ENCODE measurements at places on chromosomes 5 and 9. TPM values are rescaled to one million over a fixed set of nuclear protein-coding genes. Genes with fewer than 3 reads are reported as not detected.

The PRRX2 gene
- 3.0 TPM for total RNA-seq

The SPRY4 gene
- total RNA-seq, result 0.20 TPM

The AFAP1L1 gene
- 3.6 TPM for total RNA-seq

The PRELID2 gene
- 33.1 TPM for total RNA-seq

The PLAC8L1 gene
- total RNA-seq, result not detected

The C7 gene
- total RNA-seq, result not detected

The FOXD4L6 gene
- not detected for total RNA-seq

The ARSI gene
- total RNA-seq, result not detected

The CBY3 gene
- total RNA-seq, result not detected

The REEP2 gene
- 8.9 TPM for total RNA-seq

The PCDHA12 gene
- not detected for total RNA-seq

GRCh38 chr5:137365126-137365865 lies 133.8 kb downstream of the SPOCK1 start:
- DNase-seq, result no peak

DNA sequence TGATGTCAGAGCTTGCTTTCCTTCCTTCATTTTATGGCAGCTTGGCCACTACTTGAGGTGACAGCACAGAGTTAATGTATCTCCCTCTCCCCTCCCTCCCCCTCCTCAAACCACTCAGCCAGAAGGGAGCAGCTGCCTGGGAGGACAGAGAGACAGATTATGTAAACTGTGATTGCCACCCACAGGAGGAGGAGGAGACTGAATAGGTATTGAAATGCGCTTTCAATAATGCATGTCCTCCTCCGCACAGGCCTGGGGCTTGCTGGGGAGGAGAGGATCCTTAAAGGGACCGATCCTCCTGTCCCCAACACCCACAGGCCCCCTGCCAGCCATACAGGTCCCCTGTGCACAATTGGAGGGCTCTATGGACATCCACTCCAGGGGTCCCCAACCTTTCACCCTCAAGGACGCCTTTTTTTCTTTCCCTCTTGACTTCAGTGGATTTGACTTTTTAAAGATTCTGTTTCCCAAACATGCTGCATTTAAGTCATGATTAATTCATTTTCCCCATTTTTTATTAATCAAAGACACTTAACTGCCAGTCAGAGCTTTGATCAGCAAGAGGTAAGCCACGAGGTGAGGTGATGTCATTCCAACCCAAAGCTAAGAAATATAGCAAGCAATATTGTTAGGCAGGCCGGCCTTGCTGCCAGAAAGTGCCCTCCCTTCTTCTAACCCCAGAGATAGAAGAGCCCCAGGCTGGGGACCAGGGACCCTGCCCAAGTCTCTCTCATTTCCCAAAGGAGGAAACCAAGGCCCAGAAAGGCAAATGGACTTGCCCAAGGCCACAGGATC lies 47.5 kb upstream of the CPLX2 start:
- DNase-seq, result no peak

- no peak for DNase-seq
These were observed 228.9 kb downstream of the FGF10 start for GRCh38 chr5:44160369-44160768.

DNA sequence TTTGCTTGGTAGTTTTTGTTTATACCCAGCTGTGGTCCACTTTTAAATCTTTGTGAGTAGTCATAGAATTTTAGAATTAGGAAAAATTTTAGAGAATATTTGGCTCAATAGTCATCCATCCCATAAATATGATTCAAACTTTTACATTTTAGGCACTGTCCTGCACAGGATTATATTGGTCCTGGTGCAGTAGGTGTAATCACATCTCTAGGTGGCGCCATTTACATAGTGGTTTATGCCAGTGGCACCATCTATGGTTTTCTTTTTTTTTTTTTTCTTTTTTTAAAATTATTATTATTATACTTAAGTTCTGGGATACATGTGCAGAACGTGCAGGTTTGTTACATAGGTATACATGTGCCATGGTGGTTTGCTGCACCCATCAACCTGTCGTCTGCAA lies 260.7 kb upstream of the KCNN2 start:
- no peak for DNase-seq

GRCh38 chr5:80854583-80854982 lies 105.6 kb upstream of the RASGRF2 start:
- DNase-seq, result no peak

DNA sequence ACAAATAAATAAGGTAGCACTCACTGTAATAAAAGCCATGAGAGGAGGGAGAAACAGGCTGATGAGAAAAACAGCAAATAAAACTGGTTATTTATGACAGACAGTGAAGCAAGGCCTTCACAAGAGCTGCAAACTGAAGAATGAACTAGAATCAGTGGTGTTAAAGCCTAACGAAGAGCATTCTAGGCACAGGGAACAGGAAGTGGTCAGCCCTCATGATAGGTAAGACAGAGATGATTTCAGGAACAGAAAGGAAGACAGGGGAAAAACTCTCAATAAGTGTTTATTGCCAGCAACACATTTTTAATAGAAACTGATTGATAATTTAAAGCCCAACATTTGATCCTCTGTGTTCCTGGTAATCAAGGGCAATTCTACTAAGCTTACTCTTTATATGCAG lies 124.5 kb downstream of the EDIL3 start:
- DNase-seq, result no peak

- no peak for DNase-seq
These were observed 14.5 kb downstream of the SH3GLB2 start for GRCh38 chr9:129013674-129014073.

GRCh38 chr5:150516011-150516410 lies 8.1 kb downstream of the NDST1 start:
- no peak for DNase-seq

- DNase-seq, result no peak
These were observed 50.9 kb upstream of the MACIR start for GRCh38 chr5:103207653-103208052.

DNA sequence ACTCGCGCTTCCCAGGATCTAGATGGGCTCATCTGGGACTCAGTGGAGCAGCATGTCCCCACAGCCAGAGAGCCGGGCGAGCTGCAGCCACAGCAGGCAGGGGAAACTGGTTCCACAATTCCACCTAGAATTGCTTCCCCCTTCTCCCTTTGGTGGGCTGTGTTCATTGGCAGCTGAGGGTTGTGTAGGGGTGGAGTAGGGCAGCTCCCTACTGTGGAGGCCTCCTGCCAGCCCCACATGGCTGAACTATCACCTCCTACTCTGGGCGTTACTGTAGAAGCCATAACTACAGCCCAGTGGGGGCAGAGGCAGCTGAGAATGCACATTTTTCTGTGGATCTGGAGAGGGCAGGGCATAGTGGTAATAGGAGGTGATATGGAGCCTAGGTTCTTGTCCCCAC lies 44.8 kb downstream of the PPARGC1B start:
- no peak for DNase-seq

DNA sequence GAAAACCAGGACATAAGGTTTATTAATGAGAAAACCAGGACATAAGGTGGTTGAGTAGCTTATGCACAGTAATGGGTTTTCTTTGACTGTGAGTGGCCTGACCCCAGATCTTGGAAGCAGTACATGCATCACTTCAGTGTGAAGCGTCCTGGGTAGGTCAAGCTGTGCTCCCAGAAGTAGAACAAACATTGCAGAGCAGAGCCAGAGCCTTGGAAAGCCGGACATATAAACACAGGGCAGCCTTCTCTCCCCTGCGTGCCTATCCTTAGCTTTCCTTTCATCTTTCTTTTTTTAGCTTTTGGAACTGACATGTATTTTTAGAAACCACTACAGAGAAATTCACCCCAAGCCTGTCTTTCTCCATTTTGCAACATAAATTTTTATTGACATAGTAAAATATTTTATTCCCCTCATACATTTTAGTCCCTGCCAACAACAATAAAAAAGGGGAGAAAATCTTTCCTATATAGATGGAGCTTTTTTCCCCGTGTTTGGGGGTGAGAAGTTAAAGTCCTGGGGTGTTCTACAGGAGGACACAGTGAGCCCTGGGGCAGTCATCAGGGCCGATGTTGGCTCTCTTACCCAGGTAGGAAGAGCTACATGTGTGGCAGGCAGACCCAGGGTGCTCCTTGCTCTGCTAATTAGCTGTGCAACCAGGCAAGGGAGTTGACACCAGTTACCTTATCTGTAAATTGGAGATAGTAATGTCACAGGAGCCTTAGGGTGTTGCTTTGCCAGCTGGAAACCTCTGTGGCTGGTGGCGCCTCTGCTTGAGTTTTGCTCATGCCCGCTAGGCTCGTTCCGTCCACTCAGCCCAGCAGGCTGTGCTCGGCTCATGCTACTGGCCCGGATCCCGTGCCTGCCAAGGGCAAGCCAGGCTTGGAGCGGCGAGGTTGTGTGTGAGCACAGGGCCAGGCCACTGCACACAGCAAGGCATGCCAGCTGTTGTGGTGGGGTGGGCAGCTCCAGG lies 389.6 kb downstream of the KDM4C start:
- DNase-seq, result no peak

- peak; percentile 35 for DNase-seq
These were observed 77.7 kb downstream of the DNAH5 start for GRCh38 chr5:13866792-13867191.

DNA sequence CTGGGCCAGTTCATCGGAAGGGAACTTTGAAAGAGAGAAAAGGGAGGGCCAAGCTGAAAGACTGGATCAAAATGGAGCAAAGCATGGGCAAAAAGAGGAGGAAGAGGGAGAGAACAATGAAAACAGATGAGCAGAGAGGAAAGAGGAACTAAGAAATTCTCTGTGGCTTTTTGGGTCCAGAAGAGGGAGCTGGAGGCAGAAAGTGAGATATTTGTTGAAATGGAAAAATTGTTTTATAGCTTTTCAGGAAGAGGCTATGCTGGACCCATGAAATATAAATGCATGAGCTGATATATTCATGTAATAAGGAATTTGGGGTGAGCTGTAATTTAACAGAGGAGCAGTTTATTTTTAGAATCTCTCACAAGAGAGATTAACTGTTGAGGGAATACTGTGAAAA lies 457.3 kb downstream of the DMAC1 start:
- DNase-seq, result no peak

DNA sequence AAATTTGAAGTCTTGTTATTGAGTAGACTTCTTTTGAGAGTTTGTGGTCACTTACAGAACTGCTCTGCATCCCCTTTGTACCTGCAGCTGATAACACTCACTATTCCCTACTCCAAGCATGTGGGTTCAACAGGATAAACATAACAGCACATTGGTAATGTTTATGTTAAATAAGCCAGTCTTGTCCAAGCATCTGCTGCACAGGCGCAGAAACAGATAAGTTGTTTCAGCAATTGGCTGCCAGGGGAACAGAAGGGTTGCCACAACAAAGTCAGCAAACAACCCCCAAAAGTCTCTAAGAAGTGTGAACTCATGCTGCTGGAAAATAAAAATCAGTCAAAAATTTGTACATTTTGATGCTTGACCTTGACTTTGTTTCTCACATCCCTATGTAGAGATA lies 174.6 kb downstream of the GDNF start:
- no peak for DNase-seq

GRCh38 chr5:138789771-138790242 lies 36.6 kb downstream of the CTNNA1 start:
- DNase-seq, result peak; percentile 26

- no peak for DNase-seq
These were observed 6.3 kb downstream of the NR2F1 start for GRCh38 chr5:93589152-93589828.

DNA sequence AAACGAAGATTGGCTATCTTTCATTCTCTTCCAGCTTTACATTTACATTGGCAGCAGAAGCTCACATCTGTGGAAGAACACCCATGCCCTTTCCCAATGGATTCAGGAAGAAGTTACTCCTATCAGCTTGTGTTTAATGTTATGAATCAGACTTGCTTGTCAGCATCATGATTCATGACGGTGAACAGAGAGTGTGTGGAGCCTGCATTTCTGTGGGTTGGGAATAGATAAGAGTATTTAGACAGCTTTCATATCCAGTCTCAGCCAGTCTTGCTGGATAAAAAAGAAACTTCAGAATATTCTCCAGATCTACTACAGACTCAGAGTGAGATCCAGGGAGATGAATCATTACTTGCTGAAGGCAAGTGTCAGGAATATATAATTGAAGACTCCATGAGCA lies 812.9 kb upstream of the ZNF608 start:
- DNase-seq, result peak; percentile 76

- peak; percentile 76 for DNase-seq
These were observed 1.6 kb upstream of the HAPLN1 start for GRCh38 chr5:83721953-83722901.

GRCh38 chr5:76341651-76342334 lies 61.3 kb upstream of the IQGAP2 start:
- no peak for DNase-seq

DNA sequence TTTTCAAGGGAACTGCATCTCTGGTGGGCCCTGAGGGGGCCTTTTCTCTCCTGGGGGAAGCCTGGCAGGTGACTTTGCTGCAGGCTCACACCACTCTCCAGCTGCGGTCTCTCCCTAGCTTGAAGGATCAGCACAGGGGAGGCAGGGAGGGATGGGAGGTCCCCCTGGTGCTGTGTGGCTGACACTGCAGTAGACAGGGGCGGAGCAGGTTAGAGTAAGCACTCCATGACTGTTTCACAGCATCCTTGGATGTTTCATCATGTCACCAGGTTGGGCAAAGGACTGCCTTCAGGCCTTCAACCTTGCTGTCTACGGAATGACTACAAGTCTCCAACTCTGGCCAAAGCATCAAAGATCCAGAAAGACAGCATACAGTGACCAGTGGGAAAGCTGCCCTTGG lies 470.7 kb downstream of the CDK5RAP2 start:
- DNase-seq, result no peak

DNA sequence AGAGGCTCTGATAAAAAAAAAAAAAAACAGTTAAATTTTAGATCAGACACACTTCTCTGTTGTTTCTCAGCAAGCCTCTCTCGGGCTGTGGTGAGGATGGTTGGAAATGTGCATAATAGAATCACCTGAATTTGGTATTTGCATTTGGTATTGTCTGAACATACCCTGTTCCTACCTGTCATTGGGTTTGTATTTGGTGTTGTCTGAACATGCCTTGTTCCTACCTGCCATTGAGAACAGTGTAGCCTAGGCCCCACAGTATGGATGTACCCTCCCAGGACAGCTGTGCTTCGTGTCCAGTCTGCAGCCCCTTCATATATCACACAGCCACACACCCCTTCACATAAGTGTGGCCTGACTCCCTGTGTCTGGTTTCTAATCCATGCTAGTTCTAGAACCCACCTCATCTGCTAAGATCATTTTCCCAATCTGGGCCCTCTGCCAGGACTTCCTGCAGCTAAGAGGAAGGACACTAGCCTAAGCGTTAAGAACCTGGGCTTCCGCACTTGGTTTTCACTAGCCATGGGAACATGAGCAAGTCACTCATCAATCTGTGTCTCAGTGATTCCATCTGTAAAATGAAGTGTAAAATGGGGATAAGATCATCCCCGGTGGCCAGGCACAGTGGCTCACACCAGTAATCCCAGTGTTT lies 49.2 kb downstream of the ITGA2 start:
- no peak for DNase-seq

- DNase-seq, result peak; percentile 26
These were observed 39.8 kb downstream of the CYSTM1 start for GRCh38 chr5:140214831-140215230.

- no peak for DNase-seq
These were observed 1.1 kb upstream of the DOCK2 start for GRCh38 chr5:169635936-169636335.

- peak; percentile 60 for DNase-seq
These were observed 42.3 kb upstream of the ZSWIM6 start for GRCh38 chr5:61289669-61290306.
